ENCODE measurements at places on chromosomes 11 and 22. TPM values are rescaled to one million over a fixed set of nuclear protein-coding genes. Genes with fewer than 3 reads are reported as not detected.

DNA sequence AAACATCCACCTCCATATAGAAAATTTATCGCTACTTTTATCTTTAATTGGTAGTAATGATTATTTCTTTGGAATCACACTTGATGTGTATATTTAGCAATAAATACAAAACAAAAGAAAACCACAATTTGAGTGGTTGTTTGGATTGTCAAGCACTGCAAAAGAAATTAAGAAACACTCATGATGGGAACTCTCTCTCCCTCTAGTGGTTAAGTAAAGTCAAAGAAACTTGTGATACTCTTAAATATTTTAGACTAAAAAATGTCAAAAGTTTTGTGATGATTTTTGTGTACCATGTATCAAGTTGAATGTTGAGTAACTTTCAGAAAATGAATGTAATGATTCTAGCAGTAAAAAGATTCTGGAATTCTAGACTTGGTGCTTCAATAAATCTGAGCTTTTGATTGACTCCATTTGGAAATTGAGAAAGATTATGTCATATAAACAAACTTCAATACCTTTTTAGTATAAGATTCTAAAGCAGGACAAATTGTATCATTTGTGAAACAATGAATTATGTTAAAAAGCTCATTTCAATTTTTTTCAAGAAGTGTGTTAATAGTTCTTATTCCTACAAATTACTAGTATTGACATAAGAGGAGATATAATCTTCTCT lies 20.8 kb downstream of the MUC15 start:
- DNase-seq, result peak; percentile 0

GRCh38 chr22:48934446-48934845 lies 893.2 kb downstream of the BRD1 start:
- DNase-seq, result no peak

Gene TMPRSS5
- under 0.01 TPM for total RNA-seq

Gene ENTHD1
- not detected for total RNA-seq
